ENCODE measurements at places on chromosomes 5 and 9.

GRCh38 chr5:139642891-139643871 lies 5.0 kb upstream of the CXXC5 start:
- DNase-seq, result no peak

DNA sequence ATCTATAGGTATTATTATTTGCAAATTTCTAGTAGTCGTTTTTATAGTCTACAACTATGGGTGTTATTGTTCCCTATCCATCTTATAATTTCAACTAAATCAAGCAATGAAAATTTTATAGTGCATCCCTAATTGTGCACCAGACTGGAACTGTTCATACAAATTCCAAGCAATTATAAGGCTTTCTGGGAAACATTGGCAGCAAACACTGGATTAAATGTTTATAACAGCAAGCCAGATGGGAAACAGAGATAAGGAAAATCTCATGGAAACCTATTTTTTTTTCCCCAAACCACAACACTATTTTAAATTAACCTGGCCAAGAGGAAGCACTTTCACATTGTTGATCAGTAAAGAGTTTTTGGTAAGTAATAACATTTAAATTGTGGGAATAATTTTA lies 524.3 kb downstream of the RASEF start:
- DNase-seq, result no peak

- no peak for DNase-seq
Measured at GRCh38 chr5:58043032-58043945, 416.6 kb downstream of the PLK2 start.

GRCh38 chr5:68046445-68046844 lies 169.1 kb upstream of the PIK3R1 start:
- DNase-seq, result no peak

GRCh38 chr9:131426545-131426944 lies 32.7 kb downstream of the PRRC2B start:
- DNase-seq, result no peak

GRCh38 chr5:60540856-60541805 lies 158.8 kb downstream of the DEPDC1B start:
- peak; percentile 5 for DNase-seq

DNA sequence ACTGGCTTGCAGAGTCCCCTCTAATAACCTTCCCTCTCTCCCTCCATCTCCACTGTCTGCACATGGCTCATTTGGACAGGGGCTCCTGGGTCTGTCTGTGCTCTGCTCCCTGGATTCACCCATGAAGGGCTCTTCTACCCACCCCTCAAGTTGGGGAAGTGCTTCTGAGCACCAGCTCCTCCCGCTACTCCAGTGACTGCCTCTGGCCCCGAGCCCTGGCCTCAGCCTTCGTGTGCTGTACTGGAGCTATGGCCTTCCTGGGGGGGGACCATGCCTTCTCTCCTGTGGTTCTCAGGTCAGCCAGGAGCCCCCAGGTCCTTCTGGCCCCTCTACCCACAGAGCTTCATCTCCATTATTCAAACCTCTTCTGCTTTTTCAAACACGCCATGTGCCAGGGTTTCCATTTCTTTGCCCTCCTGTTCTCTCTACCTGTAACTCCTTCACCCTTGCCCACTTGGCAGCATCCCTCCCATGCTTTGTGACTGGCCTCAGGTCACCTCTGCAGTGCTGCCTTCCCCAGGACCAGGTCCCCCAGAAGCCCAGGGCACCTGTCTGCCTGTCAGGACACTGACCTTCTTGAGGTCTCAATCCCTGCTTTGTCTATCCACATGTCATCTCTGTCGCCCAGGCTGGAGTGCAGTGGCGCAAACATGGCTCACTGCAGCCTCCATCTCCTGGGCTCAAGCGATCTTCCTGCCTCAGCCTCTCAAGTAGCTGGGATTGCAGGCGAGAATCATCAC lies 9.5 kb downstream of the SH3PXD2B start:
- DNase-seq, result no peak

- no peak for DNase-seq
Measured at GRCh38 chr9:21634951-21635350, 152.8 kb upstream of the IFNE start.

DNA sequence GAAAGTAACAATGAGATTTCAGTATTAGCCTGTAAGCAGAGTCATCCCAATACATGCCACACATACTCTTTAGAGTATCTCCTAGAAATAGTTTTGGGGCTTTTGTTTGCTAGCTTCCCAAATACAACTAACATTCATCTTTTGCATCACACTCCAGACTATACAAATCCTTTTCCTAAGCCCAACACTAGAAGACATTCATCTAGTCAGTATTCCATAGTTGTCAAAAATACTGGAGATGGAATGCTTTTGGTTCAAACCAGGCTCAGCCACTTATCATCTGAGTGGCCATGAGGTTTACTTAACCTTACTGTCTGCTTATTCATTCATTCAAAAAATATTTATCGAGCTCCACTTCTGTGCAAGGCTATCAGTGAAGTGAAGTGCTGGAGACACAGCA lies 205.1 kb upstream of the SGCD start:
- no peak for DNase-seq

GRCh38 chr9:137951597-137952490 lies 74.3 kb downstream of the CACNA1B start:
- no peak for DNase-seq

GRCh38 chr5:122367456-122367855 lies 55.4 kb downstream of the SNCAIP start:
- no peak for DNase-seq

- no peak for DNase-seq
Measured at GRCh38 chr5:84131372-84131771, 253.3 kb downstream of the EDIL3 start.

DNA sequence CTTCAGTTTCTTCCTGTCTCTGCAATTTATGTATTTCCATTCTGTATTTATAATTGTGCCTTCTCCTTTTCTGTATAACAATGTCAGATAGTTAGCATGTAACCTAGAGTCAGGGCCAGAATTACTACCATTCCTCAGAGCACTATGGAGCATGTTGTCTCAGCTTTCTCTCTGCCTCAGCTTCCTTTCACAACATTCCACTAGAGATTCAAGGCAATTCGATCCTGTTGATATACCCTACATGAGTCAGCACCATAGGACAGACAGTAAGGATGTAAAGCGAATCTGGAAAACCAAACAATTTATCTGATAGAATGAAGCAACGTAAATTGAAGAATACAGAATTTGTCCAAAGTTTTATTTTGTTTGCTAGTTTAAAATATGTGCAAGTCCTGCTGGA lies 728.3 kb upstream of the SEMA6A start:
- DNase-seq, result no peak

- DNase-seq, result no peak
Measured at GRCh38 chr5:124040799-124041198, 528.8 kb downstream of the CSNK1G3 start.

- no peak for DNase-seq
Measured at GRCh38 chr9:26264709-26265601, 586.7 kb upstream of the TUSC1 start.

- DNase-seq, result no peak
Measured at GRCh38 chr5:94314460-94315131, 303.8 kb downstream of the KIAA0825 start.

DNA sequence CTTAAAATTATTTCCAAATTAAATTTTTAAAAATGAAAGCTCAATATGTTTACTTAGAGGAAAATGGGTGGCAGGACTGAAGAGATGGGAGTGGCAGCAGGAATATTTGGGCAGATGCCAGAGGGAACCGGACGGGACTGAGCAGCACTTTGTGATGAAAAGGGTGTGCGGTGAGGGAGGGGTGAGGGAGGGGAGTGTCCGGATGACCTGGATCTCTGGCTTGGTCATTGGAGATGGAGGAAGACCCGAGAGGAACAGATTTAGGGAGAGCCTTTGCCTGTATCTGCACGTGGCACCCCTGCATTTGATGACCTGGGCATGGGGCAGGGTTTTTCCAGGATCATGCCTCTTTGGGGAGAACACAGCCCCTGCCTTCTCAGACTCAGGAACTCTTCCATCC lies 201.1 kb upstream of the MVB12B start:
- DNase-seq, result no peak

GRCh38 chr9:85268131-85268530 lies 473.6 kb downstream of the AGTPBP1 start:
- no peak for DNase-seq

DNA sequence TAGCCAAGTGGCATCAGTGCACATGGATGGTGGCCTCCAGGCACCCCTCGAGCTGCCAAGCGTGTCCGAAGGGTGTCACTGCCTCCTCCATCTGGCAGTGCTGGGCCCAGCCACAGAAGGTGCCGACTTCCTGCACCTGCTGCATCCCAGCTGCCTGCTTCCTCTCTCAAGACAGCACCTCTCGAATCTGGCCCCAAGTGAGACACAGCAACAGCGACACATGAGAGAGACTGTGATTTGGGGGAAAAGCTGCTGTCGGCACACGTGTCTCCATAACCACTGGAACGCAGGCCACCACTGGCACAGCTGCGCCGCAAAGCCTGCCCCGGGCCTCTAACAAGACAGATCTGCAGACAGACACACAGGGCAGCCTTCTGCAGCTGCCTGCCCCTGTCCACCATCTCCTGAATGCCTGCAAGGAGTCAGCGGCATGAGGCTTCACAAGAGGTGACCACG lies 8.8 kb downstream of the CLPTM1L start:
- no peak for DNase-seq

DNA sequence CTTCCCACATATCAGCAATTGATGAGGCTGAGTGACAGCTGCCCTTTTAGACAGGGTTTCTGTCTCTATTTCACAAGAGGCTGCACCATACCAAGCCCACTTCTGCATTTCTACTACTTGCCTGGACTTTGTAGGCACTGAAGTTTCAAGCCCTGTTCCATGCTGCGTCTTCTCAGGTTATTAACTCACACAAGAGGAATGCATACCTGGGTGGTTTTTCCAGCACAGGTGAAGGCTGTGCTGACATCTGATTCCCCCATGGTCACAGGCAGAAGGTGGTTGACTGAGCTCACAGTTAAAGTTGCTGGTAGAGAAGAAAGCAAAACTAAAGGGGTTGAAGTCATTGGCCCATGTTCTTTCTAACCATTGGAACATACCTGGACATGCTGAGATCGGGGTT lies 86.6 kb downstream of the MAMDC2 start:
- DNase-seq, result no peak

DNA sequence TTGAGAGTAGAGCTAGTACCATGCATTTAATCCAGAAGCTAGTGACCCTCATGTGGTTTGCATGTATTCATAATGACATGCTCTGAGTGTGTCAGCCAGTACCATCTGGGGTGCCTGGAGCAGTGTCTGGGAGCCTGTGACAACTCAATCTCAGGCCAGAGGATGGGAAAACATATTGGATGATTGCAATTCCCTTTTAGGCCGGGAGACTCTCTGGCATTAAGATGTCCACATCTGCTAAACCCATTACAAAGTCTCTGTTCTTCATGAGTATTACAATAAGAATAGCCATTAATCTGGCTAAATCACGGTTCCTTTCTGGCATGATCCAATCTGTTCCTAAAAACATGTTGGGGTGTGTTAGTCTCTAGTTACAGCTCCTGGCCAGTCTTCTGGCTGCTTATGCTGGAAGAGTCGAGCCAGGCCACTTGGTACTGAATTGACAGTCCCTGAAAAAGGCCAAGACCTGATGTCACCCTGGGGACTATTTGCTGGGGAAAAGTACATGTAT lies 475.7 kb downstream of the ENC1 start:
- no peak for DNase-seq

DNA sequence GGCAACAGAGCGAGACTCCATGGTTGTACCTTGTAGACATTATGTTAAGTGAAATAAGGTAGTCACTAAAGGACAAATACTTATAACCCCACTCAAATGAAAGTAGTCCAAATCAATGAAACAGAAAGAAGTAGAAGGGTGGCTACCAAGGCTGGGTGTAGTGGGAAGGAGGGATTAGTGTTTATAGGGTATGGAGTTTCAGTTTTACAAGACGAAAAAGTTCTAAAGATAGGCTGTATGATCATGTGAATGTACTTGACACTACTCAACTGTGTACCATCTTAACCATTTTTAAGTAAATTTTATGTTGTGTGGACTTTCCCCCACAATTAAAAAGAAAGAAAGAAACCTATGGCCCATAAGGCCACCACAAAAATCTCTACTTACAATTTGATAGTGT lies 32.2 kb downstream of the ALDH7A1 start:
- DNase-seq, result no peak

DNA sequence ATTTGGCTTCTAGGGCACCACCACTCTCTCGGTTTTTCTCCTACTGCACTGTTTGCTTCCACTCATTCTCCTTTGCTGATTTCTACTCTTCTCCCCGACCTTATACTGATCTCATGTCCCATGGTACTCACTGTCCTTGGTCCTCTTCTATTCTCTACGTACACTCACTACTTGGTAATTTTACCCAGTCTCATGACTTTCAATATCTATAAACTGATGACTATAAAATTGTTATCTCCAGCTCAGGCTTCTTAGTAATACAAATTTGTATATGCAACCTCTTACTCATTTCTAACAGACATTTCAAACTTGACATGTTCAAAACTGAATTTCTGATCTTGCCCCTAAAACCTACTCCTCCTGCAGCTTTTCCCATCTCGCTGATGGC lies 4.1 kb downstream of the RAPGEF6 start:
- DNase-seq, result no peak

- DNase-seq, result no peak
Measured at GRCh38 chr9:119967867-119968535, 598.8 kb upstream of the BRINP1 start.

GRCh38 chr5:102796498-102796897 lies 41.4 kb downstream of the PAM start:
- no peak for DNase-seq

DNA sequence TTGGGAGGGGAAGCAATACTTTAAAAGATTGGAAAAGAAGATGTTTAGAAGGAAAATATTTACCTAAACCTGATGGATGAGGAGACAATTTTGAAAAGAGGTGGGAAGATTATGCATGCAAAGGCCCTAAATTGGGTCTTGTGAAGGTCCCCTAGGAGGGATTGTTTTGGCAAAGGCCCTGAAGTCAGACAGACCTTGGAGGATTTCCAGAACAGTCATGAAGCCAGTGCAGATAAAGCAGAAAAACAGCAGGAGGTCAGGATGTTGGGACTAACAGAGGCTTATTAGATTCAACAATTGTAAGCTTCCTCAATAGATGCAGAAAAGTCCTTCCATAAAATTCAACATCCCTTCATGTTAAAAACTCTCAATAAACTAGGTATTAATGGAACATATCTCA lies 361.0 kb upstream of the CDH6 start:
- DNase-seq, result no peak

GRCh38 chr9:127384901-127385300 lies 12.1 kb upstream of the SLC2A8 start:
- no peak for DNase-seq

Data from T-helper 2 cell (primary cell).